Stimulated activated CD8-positive, alpha-beta memory T cell treated with anti-CD3 and anti-CD28 coated beads, Interleukin-15, amount 100 ng/mL, for 48 hours (primary cell): ENCODE measurements at places on chromosomes 4 and X.

DNA sequence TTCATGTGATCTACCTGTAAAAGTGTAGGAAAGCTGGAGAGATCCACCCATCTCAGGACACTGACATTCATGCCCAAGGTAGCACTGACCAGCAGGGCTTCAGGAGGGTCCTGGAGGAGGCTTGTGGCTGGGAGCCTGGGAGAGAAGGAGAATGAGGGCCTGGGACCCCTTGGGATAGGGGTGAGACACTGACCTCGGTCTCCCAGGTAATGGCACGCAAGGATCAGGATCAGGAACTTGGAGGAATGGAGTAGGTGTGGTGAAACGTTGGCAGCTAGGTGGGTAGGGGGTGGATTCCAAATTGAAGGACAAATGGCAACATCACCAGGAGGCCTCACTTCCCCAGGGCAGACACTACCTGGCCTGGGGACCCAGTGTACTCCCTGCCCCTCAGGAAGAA, 12.4 kb upstream of the RGS12 start:
- DNase-seq = no peak

DNA sequence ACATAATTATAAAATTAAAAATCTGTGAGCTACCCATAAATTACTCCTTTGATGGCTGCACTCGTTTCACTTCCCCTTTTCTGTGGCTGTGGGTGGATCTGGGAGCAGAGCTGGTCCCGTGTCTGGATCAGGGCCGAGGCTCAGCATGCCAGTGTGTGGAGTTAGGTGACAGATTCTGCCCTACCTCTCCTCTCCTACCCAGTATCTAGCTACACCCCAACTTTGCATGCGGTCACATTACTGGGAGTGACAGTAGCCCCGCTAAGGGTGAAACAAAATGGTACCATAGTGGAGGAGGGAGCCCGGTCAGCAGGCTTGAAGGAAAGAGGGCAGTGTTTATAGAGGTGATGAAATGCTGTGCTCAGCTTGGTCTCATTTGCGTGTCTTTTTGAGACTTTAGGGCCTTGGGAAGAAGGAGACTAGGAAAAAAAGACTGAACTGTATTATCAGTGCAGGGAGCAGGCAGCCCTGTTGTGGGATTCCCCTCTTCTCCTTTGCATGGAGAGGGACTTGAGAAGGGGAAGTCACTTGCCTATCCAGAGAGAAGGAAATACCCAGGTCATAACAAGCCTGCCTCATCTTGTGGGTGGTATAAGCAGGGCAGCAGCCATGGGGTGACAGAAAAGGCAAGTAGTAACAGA, 48.4 kb downstream of the ARHGAP10 start:
- DNase-seq = no peak

GRCh38 chr4:150056569-150056968, 21.7 kb upstream of the DCLK2 start:
- DNase-seq = no peak

GRCh38 chr4:88567591-88567990, 24.7 kb upstream of the HERC3 start:
- no peak for DNase-seq

GRCh38 chrX:40099055-40099958, 1.5 kb upstream of the BCOR start:
- DNase-seq = no peak

DNA sequence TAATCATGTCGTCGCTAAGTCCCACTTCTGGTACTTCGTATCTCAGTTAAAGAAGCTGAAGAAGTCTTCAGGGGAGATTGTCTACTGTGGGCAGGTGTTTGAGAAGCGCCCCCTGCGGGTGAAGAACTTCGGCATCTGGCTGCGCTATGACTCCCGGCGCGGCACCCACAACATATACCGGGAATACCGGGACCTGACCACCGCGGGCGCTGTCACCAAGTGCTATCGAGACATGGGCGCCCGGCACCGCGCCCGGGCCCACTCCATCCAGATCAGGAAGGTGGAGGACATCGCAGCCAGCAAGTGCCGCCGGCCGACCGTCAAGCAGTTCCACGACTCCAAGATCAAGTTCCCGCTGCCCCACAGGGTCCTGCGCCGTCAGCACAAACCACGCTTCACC, 11.3 kb downstream of the PNCK start:
- peak; percentile 32 for DNase-seq

DNA sequence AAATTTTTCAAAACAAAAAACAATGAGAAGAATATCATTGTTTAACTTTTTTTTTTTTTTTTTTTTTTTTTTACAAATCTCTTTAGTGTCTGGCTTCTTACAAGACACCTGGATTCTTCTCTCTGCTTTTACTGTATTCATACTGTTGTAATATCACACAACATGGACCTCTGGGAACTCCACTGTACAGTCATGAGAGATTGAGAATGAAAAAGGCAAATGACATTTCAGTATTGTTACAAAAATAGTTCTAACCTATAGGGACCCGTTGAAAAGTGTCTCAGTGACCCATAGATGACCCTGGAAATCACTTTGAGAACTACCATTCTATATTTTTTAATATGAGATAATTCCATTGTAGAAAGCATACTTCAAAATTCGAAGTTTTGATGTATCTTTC, 124.4 kb downstream of the SLIT2 start:
- DNase-seq = no peak

- DNase-seq = no peak
Measured at GRCh38 chrX:17836830-17837229, 24.3 kb downstream of the RAI2 start.

DNA sequence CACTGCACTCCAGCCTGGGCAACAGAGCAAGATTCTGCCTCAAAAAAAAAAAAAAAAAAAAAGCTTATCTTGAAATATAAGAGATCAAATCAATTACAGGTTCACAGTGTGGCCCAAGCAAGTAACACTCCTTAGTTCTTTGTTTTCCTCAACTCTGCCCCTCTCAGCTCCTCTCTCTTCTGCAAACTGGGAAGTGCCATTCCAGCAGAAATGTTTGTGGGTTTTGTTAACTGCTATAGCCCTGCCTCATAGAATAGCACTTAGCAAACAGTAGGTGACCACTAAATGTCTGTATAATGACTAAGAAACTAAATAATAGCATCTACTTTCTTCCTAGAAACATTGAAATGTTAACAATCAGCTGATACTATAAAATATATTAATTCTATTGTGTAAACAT, 160.0 kb upstream of the NAP1L5 start:
- no peak for DNase-seq

DNA sequence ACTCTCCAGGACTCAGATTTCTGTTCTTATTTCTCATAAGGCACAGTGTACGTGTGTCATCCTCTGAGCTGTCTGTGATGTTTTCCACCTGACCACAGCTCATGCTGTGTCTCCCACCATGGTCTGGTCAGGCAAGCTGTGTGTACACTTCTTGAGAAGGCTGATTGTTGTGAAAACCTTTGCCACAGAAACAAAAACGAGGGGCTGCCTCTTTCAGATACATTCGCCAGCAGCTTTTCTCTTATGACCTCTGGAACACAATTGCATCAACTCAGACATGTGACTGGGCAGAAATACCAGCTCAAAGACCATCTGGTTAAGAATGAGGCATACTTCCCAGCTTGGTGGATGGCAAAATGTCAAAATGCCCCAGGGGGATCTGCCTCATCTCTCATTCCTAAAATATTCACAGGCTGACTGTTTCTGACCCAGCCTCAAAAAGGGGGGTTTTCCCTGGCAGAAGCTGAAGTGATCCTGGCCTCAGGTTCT, 46.1 kb downstream of the PGRMC2 start:
- DNase-seq = no peak

DNA sequence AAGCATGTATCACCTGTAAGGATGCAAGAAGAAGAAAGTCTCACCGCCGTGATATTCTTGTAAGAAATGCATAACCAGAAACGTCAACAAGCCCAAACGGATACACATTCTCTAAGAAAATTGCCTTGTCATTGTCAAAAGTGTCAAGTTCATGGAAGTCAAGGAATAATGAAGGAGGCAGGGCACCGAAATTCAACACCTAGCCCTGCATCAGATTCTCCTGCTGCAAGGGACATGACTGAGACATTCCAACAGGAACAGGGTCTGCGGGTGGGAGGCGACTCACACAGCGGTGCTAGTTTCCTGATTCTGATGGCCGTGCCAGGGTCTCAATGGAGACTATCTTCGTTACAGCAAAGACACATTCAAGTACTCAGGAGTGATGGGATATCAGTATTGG, 26.7 kb downstream of the IRF2 start:
- no peak for DNase-seq
